ENCODE measurements at places on chromosomes 12 and 14. TPM values are rescaled to one million over a fixed set of nuclear protein-coding genes. Genes with fewer than 3 reads are reported as not detected.

Gene SLC5A8
- polyA plus RNA-seq, result 0.16 TPM

Gene TSPAN11
- polyA plus RNA-seq, result 12.6 TPM

Gene PPP4R3A
- 124 TPM for polyA plus RNA-seq

Gene KSR2
- polyA plus RNA-seq, result 0.27 TPM

Gene OR4E2
- not detected for polyA plus RNA-seq

Gene SERPINA10
- 0.05 TPM for polyA plus RNA-seq

Gene SDR9C7
- not detected for polyA plus RNA-seq

Gene SSPN
- polyA plus RNA-seq, result 14.6 TPM

Gene SCNN1A
- polyA plus RNA-seq, result 2.6 TPM

Gene TMPRSS12
- polyA plus RNA-seq, result 0.08 TPM

Gene MAP3K9
- polyA plus RNA-seq, result 4.7 TPM

Gene TMEM179
- 1.8 TPM for polyA plus RNA-seq

Gene CARMIL3
- polyA plus RNA-seq, result 1.7 TPM

Gene C14orf132
- polyA plus RNA-seq, result 24.8 TPM

Gene RPL36AL
- 215 TPM for polyA plus RNA-seq

Gene RTL1
- 0.09 TPM for polyA plus RNA-seq

Gene ARHGEF25
- polyA plus RNA-seq, result 50.4 TPM

Gene TROAP
- 49.1 TPM for polyA plus RNA-seq

Gene PPP4R4
- 0.54 TPM for polyA plus RNA-seq

Gene CIROP
- polyA plus RNA-seq, result not detected

Gene SLC39A5
- 5.6 TPM for polyA plus RNA-seq

Gene BTBD6
- 35.4 TPM for polyA plus RNA-seq

Gene LRFN5
- 5.8 TPM for polyA plus RNA-seq

Gene ZNF268
- 27.4 TPM for polyA plus RNA-seq

Gene PPFIA2
- 2.0 TPM for polyA plus RNA-seq

Gene ASIC1
- polyA plus RNA-seq, result 8.2 TPM

Gene CAPZA3
- 1.6 TPM for polyA plus RNA-seq

Gene INHBC
- 0.09 TPM for polyA plus RNA-seq

Gene DUSP16
- 36.2 TPM for polyA plus RNA-seq

Gene IL31
- not detected for polyA plus RNA-seq

Gene SLC6A12
- 0.49 TPM for polyA plus RNA-seq

Gene LTBP2
- polyA plus RNA-seq, result 19.4 TPM

Gene RASSF9
- polyA plus RNA-seq, result 11.8 TPM

Gene DCAF4
- 17.2 TPM for polyA plus RNA-seq

Gene SERPINA1
- 98.6 TPM for polyA plus RNA-seq
